Aortic smooth muscle cell (primary cell): ENCODE measurements at places on chromosomes 2 and 18. TPM values are rescaled to one million over a fixed set of nuclear protein-coding genes. Genes with fewer than 3 reads are reported as not detected.

FN1 gene
- total RNA-seq, result 3,653 and 7,001 TPM in 2 replicates

RAD51AP2 gene
- total RNA-seq, result not detected in 2 replicates

CAPN14 gene
- total RNA-seq, result 0.12 and 0.26 TPM in 2 replicates

SYT4 gene
- total RNA-seq, result not detected in 2 replicates

HRH4 gene
- total RNA-seq, result under 0.01 and 0.06 TPM in 2 replicates
